ENCODE measurements at places on chromosomes 16 and 17. TPM values are rescaled to one million over a fixed set of nuclear protein-coding genes. Genes with fewer than 3 reads are reported as not detected.

ASGR2 gene
- total RNA-seq, result not detected

PSMB10 gene
- 58.8 TPM for total RNA-seq

KRTAP9-8 gene
- total RNA-seq, result not detected

DNA sequence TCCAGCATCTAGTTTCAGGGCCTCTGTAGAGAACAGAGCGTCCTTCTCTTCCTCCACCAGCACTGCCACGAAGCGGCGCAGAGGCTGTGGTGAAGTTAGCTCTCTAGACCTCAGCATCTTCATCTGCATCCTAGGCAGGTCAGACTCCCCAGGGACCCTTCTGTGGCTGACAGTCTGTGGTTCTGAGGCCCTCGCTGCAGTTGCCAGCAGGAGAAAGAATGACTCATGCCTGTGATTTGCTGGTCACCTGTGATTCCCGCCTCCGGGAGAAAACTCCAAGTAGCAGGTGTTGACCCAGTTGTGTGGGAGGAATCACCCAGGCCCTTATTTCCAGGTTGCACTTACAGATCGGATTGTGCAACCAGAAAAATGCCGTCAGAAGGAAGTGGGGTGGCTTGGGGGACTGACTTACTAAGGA lies 117.3 kb upstream of the CACNG5 start:
- no peak for DNase-seq

DNA sequence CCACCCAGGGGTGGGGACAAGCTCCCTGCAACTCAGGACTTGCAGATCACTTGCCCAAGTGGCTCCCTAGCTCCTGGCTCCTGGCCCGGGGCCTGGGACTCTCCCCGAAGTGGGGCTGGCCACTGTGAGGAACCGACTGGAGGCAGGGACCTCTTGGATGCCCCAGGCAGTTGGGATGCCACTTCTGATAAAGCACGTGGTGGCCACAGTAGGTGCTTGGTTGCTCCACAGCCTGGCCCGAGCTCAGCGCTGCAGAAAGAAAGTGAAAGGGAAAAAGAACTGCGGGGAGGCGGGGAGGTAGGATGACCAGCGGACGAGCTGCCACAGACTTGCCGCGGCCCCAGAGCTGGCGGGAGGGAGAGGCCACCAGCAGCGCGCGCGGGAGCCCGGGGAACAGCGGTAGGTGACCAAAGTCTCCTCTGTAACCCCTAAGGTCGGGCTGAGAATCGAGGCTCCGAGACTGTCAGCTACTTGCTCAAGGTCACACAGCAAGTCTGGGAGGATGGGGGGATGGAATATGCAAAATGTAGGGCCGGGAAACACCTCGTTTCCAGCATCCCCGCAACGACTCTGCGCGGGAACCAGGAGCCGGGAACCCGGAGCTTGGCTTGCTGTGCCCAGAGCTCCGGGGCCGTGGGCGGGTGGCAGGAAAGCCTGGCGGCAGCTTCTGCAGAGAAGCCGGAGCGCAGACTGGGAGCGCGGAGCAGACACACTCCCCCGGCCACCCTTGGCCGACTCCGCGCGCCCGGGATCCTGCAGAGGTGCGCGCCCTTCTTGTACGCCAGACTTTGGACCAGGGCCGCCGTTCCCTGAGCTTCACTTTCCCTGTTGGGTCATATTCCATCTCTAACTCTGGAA lies 1.9 kb downstream of the CIITA start:
- DNase-seq, result no peak

- DNase-seq, result no peak
Measured at GRCh38 chr16:72620853-72621252, 427.1 kb downstream of the ZFHX3 start.
